ENCODE measurements at places on chromosomes 1 and 21.

- no peak for DNase-seq
Observed at GRCh38 chr1:32273391-32274208, 18.3 kb upstream of the HDAC1 start.

- DNase-seq, result no peak
Observed at GRCh38 chr21:35853321-35854239, 206.7 kb downstream of the SETD4 start.

- DNase-seq, result no peak
Observed at GRCh38 chr1:192675716-192676115, 39.8 kb downstream of the RGS13 start.

DNA sequence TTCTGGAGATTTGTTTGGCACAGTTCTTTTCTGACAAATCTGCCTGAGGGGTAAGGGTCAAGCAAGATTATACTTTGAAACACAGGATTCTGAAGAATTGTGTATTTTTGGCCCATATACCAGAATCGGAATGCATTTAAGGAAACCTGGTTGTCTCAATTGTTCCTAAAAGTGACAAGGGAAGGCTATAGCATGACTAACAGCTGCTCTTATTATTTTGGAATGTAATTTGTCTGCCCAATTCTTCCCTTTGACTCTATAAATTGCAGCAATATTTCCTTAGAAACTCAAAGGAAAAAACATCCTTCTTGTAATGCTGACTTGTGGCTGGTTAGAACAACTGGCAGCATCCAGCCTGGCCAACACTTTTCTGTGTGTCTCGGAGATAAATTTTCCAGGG lies 15.8 kb upstream of the VCAM1 start:
- DNase-seq, result no peak

- no peak for DNase-seq
Observed at GRCh38 chr1:215052256-215053015, 30.1 kb upstream of the KCNK2 start.

- no peak for DNase-seq
Observed at GRCh38 chr1:7479571-7479970, 291.5 kb upstream of the VAMP3 start.

GRCh38 chr1:76723949-76724348 lies 143.3 kb upstream of the ST6GALNAC5 start:
- no peak for DNase-seq

- DNase-seq, result no peak
Observed at GRCh38 chr1:99306644-99307043, 42.4 kb downstream of the PLPPR4 start.

GRCh38 chr1:2606881-2607621 lies 20.5 kb downstream of the PRXL2B start:
- no peak for DNase-seq

- DNase-seq, result no peak
Observed at GRCh38 chr1:172898866-172899265, 151.9 kb downstream of the TNFSF18 start.

DNA sequence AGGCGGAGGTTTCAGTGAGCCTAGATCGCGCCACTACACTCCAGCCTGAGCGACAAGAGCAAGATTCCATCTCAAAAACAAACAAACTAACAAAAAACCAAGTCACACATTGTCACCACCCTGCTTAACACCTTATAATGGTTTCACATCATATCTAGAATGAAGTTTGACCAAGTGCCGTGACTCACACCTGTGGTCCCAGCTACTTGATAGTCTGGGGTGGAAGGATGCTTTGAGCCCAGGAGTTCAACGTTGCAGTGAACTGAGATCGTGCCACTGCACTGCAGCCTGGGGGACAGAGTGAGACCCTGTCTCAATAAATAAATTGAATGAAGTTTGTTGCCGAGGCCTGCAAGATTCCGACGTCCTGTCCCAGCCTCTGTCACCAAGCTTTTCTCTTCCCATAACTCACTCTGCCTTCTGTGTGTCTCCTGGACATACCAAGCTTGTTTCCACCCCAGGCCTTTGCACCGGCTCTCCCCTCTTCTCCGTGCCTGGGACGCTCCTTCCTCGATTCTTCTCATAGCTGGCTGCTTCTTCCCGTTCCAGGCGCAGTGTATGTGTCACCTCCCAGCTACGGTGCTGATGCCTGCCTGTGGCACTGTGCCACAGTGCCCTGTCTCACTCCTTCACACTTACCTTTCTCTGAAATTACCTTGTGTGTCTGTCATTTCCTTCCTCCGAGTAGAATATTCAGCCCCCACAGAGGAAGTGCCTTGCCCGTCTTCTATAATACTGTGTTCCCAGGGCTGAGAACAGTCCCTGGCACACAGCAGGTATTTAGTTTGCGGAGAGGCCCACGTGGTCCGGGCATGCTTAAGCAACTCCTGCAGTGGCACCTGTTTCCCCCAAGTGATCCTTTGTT lies 3.8 kb upstream of the SELENON start:
- DNase-seq, result no peak

- no peak for DNase-seq
Observed at GRCh38 chr1:30572192-30572591, 151.2 kb downstream of the MATN1 start.

DNA sequence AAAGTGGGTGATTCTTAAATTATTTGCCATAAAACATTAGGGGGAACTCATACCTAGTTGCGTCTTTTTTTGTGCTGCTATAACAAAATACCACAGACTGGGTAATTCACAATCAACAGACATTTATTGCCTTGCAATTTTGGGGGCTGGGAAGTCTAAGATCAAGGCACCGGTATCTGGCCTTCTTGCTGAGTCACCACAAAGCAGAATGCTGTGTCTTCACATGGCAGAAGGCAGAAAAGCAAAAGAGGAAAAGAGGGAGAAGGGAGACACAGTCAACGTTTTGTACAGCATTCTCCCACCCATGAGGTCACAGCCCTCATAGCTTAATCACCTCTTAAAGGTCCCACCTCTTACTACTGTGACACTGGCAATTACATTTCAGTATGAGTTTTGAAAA lies 291.0 kb downstream of the CHRM3 start:
- no peak for DNase-seq

DNA sequence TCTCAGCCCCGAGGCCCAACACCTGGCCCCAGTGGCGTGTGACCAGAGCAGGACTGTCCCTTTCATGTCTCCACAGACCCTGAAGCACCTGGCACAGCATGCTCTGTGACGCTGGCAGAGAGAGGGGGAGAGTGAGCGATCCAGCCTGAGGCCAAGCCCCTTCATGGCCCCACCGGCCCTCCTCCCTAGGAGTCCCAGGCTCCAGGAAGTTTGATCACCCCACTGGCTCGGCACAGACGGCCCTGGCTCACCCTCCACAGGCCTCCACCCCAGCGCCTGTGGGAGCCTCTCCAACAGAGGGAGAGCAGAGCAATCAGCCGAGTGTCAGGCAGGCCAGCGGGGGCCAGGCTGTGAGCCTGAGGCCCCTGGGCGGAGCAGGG lies 11.0 kb downstream of the SH3BGRL3 start:
- DNase-seq, result no peak

- DNase-seq, result no peak
Observed at GRCh38 chr1:248816042-248816851, 9.5 kb downstream of the SH3BP5L start.

- no peak for DNase-seq
Observed at GRCh38 chr1:117232531-117232930, 21.8 kb upstream of the VTCN1 start.

GRCh38 chr1:14756589-14757285 lies 158.3 kb downstream of the KAZN start:
- no peak for DNase-seq

GRCh38 chr1:63968663-63969440 lies 195.0 kb downstream of the ROR1 start:
- no peak for DNase-seq

GRCh38 chr1:8024329-8024728 lies 1.8 kb downstream of the ERRFI1 start:
- DNase-seq, result no peak

- DNase-seq, result no peak
Observed at GRCh38 chr21:25342816-25343215, 264.5 kb downstream of the MRPL39 start.

- no peak for DNase-seq
Observed at GRCh38 chr21:33368576-33368975, 34.6 kb upstream of the IFNGR2 start.

DNA sequence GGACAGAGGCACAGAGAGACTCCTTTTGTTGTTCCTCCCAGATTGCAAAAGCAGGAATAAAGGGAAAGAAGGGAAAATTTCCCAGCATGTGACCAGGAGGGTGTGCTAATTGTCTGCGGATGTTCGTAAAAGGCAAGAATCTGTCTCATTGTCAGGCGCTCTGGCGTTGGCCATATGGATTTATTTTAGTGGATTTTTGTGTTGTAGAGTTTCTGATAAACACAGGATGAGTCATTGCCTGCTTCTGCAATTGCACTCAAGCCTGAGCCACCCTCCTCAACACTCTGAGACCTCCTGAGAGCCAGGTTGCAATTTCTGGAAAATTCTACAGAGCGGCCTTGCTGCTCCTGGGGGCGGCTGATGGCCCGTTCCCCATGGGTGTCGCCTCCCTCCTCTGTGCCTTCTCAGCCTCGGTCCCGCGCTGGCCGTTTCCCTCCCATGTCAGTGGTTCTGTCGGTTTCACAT lies 227.7 kb downstream of the KAZN start:
- DNase-seq, result no peak

DNA sequence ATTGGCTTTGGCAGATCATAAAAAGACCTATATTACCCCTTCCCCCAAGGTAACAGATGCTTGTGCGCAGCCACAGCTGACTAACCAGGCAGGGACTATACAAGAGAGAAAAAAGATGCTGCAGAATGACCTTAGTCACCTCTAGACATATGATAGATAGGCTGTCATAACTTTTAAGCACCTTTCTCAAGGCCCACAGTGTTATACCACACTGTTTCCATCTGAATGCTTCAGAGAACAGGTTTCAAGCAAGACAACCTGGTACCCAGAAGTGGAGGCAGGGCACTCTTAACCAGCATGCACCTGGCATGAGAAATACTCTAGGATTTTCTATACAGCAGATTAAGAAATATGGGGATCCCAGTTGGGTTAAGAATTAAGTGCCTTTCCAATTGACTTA lies 12.8 kb upstream of the OVAAL start:
- no peak for DNase-seq

DNA sequence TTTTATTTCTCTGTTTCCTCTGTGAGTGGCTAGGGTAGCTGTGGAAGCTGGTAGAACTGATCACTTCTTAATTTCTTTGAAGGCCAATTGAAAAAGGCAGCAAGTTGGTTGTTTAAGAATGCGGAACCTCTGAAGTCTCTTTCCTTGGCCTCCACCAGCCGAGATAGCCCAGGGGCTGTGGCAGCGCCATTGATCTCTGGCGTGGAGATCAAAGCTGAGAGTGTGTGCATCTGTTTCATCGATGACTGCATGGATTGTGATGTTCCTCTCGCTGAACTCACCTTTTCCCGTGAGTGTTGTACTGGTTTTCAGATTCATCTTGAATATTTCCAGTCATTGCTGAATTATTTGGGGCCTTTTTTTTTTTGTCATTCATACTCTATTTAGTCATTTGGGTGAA lies 97.7 kb downstream of the VPS13D start:
- no peak for DNase-seq

DNA sequence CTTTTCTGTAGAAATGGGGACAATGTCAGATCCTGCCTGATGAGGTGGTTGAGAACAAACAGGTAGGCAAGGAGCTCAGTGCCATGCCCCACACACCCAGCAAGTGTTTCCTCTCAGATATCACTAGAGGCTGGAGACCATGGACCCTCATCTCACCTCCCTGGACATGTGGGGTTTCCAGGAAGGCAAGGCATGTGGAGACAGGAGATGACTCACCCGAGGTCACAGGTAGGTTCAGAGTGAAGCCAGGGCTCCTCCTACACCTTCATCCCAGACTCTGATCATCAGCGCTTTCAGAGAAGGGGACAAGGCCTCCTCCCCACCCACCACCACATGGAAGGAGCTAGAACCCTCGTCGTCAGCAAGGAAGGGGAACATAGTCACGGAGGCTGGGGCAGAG lies 69.2 kb downstream of the MATN1 start:
- no peak for DNase-seq

GRCh38 chr1:15749399-15750291 lies 7.3 kb downstream of the TMEM82 start:
- no peak for DNase-seq

DNA sequence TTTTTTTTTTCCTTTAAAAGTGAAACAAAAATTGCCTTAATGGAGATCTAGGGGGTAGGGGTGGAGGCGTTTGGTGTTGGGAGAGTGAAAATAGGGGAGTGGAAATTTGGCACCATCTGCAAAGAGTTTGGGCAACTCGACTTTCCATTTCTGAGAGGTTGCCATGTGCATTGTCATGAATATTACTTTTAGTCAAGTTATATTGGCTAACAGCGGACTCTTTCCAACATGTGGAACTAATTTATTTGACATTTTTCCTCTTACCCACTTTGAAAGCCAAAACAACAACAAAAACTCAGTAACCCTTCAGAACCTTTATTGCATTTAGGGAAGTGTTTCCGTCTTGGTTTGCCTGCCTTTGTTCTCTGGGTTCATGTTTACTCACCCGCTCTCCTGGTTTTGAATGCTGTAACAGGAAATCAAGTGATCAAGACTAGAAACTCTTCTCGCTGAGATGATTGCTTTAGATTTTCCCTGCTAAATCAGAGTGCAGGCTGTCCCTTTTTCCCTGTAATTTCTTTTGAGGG lies 70.4 kb downstream of the CACHD1 start:
- DNase-seq, result no peak

DNA sequence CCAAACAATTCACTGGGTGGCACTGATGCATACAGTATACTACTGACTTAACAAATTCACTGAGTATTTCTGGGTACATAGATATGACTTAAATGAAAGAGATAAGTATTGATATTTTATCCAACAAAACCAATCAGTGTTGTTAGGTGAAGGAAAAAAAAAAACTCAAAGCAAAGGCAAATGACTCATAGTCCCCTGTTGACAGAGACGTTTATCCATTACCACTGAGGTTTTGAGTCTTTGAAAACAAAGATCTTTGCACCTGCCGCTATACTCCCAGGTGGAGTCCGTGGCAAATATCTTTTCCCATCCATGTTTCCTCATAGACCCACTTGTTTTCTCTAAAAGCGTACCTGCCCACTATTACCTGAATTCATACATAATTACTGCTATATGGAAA lies 18.4 kb downstream of the DYNLT5 start:
- no peak for DNase-seq

DNA sequence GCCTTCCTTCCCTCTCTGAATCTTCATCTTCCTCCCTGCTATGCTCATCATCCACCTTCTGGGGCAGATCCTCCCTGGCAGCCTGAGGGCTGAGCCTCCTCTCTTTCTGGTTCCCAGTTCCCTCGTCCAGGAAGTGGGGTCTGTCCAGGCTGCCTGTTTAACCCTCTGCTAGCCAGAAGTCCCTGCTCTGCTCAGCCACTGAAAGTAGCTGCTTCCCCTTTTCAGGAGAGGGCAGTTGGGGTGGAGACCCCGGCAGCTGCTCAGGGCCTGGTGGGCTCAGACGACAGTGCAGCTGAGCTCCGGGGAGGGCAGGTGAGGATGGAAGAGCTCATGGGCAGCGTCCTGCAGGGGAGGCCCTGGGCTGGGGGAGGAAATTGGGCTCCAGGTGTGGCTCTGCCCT lies 43.1 kb upstream of the ETV3 start:
- DNase-seq, result no peak

GRCh38 chr1:187877220-187877619 lies 1048.5 kb downstream of the PLA2G4A start:
- no peak for DNase-seq

- no peak for DNase-seq
Observed at GRCh38 chr1:228471762-228472398, 15.3 kb upstream of the RNF187 start.

GRCh38 chr1:185916861-185917260 lies 182.7 kb downstream of the HMCN1 start:
- DNase-seq, result no peak

GRCh38 chr1:162823231-162823630 lies 32.7 kb downstream of the HSD17B7 start:
- no peak for DNase-seq

GRCh38 chr1:13450204-13450603 lies 40.0 kb downstream of the PRAMEF20 start:
- no peak for DNase-seq

All from cortex of kidney (tissue), 1 donor.